ENCODE measurements at places on chromosomes 1 and 21.

DNA sequence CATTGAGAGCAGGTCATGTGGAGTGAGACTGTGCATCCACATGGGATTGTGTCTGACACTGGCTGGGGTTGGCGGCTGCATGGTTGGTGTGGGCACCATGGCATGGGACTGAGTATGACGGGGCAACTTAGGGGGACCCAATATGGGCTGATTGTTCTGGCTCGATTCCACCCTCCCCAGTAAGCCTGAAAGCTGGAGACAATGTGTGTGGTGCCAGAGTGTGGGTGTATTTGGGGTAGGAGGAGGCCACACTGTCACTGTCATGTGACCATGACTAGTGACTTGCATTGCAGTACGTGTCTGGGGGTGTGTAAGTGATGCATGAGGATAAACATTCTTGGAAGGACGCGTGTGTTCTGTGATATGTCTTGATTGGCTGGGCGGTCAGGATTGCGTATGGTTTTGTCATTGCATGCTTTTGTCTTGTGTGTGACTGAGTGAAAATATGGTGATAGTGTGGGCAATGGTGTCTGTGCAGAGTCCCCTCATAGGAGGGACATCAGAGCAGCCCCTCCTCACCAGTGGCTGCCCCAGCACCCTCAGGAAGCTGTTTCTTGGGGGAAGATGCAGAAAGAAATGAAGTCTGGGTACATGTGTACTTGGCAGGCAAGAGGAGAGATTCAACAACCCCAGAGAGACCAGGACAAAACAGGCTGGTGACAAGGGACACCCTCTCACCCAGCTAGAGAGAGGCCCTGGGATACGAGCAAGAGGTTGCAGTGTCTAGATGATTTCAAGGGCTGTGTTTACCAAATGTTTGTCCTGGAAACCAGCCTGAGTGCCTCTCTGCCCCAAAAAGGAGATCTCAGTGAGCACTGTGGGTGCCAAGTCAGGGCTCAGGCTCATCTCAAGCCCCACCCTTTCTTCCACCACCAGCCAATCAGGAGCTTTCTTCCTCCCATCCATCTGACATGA is 36.3 kb downstream of the SDC3 start:
- DNase-seq = no peak

DNA sequence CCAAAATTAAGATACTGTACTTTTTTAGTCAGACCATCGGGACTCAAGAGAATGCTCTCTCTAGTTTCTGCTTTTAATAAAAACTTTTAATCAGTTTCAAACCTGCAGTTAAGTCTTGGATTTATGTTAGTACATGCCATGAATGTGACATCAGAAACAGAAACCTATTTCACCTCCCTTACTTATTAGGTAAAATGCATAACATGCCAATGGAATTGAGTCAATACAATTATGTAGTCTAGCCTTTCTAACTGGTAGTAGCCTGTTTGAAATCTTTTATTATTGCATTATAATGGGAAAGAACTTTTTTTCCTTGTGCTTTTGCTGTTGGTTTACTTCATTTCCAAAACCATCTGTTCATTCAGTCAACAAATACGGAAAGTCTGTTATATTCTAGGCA is 4.8 kb downstream of the PHACTR4 start:
- peak; percentile 82 for DNase-seq

GRCh38 chr1:23555986-23556634 is 3.2 kb downstream of the ID3 start:
- DNase-seq = peak; percentile 86

GRCh38 chr1:39006726-39007645 is 15.9 kb downstream of the AKIRIN1 start:
- no peak for DNase-seq

DNA sequence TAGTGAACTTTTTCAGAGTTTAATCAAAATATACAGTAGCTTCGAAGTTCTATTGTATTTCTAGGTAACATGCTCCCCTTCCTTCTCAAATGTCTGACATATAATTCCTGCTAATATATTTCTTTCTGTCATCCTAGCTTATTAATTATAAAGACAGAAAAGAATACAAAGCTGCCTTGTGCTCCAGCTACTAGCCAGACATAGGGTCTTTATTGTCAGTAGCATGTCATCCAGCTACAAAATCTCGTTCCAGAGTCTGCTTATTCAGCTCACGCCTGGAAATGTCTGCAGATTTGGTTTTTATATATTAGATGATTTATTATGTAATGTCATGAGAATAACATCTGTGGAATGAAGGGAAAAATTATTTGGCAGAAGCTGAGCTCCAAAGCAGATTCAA is 1102.8 kb downstream of the BRINP3 start:
- DNase-seq = no peak

DNA sequence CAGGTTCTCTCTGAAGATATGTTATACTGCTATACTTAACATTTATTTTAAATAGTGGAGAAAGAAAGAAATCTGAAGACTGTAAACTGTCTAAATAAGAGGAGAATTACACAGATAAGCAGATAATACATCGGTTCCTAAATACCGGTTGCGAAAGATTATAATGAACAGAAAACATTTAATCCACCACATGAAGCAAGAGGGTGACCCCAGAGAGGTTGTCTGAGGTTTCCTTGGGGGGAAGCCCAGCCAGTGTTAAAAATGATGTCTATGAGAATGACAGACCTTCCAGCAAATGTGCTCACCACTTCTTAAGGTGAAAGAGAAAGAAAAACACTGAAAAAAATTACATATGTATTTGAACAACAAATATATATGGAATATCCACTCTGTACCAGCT is 356.4 kb upstream of the KAZN start:
- DNase-seq = peak; percentile 16

- DNase-seq = no peak
Measured at GRCh38 chr1:72283022-72283306, 625 bp upstream of the NEGR1 start.
